ENCODE measurements at places on chromosomes 16 and 17.

DNA sequence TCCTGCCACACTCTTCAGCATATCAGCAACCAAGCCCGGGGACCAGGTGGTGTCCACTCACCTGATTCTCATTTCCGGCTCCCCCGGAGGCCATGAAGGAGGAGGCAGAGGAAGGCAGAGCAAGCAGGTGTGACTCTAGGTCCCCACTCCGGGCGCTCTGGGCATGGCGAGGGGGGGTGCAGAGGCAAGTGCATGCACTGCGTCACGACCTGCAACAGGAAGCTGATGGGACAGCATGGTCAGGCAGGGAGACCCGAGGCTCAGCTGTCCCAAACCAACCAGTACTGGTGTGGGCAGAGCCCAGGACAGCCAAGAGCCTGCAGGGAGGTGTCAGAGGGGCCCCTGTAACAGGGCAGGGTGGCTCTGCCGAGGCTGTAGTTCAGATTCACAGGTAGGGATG is 2.1 kb upstream of the ENGASE start:
- no peak for DNase-seq

- DNase-seq = peak; percentile 31
These were observed 201.2 kb downstream of the UTP18 start for GRCh38 chr17:51461578-51462004.

DNA sequence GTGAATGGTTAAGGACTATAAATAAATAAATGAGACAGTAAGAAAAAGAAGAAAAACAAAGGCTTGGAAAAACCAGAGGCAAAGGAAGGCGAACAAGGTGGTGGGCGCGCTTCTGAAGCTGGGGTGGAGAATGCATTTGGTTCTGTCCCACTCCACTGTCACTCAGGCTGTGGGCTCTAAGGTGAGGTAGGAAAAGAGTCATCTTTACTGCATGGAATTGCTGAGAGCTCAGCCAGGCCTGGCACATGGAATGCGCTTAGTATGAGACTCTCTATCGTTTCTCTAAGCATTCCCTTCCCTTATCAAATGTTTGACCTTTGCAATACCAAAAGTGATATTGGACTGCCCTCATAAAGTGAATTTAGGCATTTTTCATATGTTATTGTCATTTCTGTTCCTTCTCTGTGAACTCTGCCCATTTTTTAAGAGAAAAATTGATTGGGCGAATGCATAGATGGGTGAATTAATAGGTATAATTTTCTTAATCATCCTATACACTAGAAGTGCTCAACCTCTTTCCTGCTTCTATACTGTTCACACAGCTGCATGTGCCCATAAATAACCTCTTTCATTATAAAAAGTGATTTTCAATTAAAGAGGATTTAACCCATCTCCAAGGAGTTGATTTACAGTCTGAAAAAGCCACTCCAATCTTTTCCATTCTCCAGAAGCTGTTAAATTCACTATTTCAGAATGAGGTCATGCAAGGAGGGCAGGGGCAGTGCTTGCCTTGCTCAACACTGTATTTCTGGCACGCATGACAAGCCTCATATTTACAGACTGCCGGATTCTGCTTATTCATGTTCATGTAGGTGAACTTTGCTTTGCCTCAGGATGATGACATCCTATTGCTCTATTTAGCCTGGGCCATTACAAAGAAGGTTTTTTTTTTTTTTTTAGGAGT is 87.7 kb downstream of the MYH10 start:
- DNase-seq = no peak

GRCh38 chr16:23434380-23434779 is 18.6 kb downstream of the COG7 start:
- peak; percentile 66 for DNase-seq

DNA sequence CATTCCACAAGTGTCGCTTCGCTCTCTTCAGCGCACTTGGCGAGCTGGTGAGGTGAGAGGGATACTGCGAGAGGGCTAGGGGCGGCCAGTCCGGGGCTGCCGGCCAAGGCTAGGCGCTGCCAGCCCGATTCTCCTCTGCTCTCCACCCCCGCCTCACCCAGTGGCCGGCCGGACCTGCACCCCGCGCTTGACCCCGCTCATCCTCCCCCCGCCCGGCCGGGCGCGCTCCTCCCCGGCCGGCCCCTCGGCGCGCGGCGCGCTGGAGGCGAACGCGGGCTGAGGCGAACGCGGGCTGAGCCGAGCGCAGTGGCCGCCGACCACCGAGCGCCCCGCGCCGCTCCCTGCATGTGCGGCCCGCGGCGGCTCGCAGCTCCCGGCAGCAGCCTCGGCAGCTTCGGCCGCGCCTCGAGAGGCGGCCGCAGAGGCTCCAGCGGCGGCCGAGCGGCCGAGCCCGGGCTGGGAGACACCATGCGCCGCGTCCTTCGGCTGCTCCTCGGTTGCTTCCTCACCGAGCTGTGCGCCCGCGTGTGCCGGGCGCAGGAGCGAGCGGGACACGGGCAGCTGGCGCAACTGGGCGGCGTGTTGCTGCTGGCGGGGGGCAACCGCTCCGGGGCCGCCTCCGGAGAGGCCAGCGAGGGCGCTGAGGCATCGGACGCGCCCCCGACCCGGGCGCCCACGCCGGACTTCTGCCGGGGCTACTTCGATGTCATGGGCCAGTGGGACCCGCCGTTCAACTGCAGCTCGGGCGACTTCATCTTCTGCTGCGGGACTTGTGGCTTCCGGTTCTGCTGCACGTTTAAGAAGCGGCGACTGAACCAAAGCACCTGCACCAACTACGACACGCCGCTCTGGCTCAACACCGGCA is at the start of gene SHISA9:
Gene SHISA9 (plus strand): TSS at position 2 of the 865 bp plus-strand sequence.
- DNase-seq = no peak

- no peak for DNase-seq
These were observed 14.2 kb upstream of the KREMEN2 start for GRCh38 chr16:2949705-2950352.

DNA sequence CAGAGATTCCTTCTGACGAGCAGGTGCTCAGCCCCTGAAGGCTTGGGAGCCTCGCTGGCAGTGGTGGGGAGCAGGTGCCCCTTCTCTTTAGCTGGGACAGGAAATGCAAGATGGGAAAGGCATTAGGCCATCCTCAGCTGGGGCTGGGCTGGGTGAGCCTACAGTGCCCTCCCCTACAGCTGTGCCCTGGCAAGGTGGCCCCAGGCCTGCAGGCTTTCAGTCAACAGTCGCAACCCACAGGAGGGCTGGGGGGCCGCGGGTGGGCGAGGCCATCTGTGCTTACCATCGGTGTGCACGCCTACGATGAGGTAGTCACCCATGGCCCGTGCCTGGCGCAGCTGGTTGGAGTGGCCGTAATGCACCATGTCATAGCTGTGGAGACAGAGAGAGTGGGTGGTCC is 2.0 kb downstream of the PCYT2 start:
- no peak for DNase-seq

DNA sequence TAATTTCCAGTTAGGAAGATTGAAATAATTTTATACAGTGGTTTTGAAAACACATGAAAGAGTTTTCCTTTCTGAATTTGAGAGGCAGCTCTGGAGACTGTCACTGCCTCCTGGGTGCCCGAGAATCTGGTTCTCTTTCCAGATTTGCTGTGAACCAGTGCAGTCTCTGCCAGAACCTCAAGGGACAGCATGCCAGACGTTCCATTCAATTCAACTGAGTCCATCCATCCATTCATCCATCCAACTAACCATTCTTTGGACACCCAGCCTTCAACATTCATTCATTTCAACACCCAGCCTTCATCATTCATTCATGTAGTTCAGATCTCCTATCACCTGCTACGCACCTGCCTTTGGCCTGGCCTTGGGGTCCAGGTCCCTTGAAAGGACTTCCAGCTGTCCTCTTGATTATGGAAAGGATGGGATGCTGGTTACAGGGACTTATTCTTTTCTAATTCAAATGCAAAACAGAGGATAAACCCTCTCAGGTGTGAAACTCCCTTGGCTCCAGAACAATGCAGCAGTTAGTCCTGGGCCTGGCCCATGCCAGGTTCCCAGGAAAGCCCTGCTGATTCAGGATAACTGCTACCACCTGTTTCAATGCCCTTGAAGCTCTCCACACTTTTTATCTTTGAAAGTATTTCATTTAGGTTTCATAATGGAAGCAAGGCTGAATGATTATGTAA is 68.7 kb downstream of the WSCD1 start:
- no peak for DNase-seq

GRCh38 chr17:77838748-77839697 is 119.5 kb upstream of the TNRC6C start:
- DNase-seq = no peak

DNA sequence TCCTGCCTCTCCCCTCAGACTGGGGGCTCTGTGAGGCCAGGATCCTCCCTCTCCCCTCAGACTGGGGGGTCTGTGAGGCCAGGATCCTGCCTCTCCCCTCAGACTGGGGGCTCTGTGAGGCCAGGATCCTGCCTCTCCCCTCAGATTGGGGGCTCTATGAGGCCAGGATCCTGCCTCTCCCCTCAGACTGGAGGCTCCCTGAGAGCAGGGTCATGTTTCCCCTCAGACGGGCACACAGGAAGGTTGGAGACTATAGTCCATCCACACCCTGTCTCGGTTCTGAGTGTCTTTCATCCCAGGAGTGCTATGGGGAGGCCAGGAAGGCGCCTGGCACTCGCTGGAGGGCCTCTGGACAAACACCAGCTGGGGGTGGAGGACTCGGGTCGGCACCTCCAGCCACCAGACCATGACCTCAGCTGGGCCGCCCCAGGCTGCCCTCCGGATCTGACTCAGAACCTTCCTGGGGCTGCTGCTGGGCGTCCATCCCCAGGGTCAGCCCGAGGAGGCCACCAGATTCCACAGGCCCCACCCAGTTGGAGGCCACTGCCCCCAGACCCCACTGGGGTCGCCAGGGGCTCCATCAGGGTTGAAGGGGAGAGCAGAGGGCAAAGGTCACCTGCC is 21.9 kb upstream of the DLX4 start:
- DNase-seq = no peak

GRCh38 chr17:48609759-48610281 is 997 bp downstream of the HOXB7 start:
- no peak for DNase-seq

DNA sequence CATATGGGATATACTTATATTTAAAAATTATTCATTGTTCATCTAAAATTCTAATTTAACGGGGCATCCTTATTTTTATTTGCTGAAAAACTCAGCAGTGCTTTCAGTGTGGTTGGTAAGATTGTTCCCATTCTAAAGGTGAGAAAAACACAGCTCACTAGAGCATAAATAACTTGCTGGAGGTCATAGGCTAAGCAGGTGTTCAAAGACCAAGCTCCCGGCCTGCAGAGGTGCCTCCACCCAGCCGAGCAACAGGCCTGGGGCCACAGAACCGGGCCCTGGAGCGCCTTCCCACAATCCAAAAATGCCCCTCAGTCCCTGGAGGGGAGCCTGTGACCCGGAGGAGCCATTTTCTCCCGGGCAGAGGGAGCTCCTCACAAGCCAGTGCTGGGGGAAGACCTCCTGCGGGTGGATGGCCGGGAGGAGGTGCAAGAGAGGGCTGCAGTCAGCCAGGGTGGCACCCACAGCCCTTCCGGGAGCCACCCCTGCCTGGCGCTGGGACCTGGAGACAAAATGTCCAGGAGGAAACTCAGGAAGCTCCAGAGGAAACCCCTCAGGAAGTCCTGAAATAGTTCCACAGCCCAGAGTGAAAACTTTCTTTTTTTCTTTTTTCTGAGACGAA is 14.7 kb downstream of the ABR start:
- DNase-seq = no peak

- DNase-seq = no peak
These were observed 24.2 kb downstream of the IGSF6 start for GRCh38 chr16:21628121-21628726.

DNA sequence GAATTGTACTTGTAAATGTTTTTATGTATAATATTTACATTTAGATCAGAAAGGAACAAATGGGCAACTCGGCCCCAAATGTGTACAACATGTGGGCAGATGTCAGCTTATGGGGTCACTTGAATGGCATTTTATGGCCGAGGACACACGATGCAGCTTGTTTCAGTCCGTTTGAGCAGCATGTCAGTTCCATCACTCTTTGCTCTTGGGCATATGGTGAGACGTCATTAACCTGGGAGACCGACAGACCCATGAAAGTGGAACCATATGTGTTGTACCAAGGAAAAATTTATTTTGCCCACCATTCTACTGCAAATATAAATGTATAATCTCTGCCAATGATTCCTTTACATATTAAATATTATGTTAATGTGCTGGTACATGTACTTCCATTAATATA is 561.9 kb upstream of the SOX9 start:
- no peak for DNase-seq

DNA sequence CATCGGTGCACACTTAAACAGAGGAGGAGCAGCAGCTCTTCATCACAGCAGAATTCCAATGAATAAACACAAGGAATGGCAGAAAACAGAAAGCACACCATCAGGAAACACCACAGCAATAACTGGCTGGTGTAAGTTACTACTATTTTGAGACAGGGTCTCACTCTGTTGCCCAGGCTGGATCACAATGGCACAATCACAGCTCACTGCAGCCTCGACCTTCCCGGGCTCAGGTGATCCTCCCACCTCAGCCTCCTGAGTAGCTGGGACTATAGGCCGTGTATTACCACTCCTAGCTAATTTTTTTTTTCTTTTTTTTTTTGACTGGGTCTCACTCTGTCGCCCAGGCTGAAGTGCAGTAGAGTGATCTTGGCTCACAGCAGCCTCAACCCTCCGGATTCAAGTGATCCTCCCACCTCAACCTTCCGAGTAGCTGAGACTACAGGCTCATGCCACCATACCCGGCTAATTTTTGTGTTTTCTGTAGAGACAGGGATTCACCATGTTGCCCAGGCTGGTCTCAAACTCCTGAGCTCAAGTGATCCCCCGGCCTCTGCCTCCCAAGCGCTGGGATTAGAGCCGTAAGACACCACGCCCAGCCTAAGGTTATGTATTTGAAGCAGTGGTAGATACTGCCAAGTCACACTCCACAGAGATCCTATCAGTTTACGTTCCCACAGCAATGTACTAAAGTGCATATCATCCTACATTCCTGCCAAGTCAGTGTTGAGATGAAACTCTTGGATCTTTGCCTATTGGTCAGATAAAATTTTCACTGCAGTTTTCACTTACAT is 20.7 kb downstream of the TRAP1 start:
- no peak for DNase-seq

GRCh38 chr17:27506348-27507218 is 50.3 kb downstream of the KSR1 start:
- no peak for DNase-seq

GRCh38 chr17:18318771-18319450 is 3.8 kb downstream of the SMCR8 start:
- DNase-seq = no peak

GRCh38 chr17:79183293-79184158 is 108.9 kb downstream of the ENGASE start:
- no peak for DNase-seq

- no peak for DNase-seq
These were observed 975 bp downstream of the CHD9 start for GRCh38 chr16:53055541-53056391.

GRCh38 chr17:69764146-69764545 is 310.9 kb upstream of the KCNJ16 start:
- no peak for DNase-seq

DNA sequence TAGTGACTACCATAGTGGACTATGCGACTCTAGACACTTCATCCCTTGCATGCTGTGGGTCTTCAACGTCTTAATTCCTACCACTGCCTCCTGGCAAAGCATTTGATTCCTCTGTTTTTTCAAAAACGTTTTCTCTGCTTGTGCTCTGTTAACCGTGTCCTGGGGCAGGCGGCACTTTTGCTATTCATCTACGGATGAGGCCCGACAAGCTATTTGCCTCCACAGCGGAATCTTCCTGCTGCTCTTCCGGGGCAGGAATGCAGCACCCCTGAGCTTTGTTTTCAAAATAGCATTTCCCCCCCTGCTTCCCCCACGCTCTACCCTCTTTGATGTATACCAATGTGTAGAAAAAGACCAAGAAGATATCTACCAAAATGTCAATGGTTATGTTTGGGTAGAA is 39.8 kb upstream of the METTL16 start:
- DNase-seq = no peak

Measured in CD4-positive, alpha-beta memory T cell (primary cell).